ENCODE measurements at places on chromosomes 4 and X.

GRCh38 chr4:167041524-167041923 lies 192.8 kb downstream of the SPOCK3 start:
- DNase-seq: no peak

- DNase-seq: no peak
Observed at GRCh38 chrX:21638311-21638710, 19.8 kb downstream of the KLHL34 start.

DNA sequence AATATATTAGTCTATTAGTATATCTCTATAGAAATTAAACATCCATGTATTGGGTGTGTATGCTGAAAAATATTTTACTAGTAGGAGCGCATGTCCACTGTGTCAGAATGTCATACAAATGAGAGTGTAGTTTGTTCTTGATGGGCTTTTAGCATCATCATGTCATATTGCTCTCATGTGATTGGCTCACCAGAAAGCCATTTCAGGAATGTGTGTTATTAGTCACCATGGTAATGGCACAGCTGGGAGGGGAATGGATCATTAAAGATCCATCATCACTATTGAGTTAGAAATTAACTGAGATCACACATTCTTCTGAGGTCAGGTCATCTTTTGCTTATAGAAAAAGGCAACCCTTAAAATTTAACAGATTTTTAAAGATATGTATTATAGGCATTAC lies 77.3 kb downstream of the PHEX start:
- no peak for DNase-seq

DNA sequence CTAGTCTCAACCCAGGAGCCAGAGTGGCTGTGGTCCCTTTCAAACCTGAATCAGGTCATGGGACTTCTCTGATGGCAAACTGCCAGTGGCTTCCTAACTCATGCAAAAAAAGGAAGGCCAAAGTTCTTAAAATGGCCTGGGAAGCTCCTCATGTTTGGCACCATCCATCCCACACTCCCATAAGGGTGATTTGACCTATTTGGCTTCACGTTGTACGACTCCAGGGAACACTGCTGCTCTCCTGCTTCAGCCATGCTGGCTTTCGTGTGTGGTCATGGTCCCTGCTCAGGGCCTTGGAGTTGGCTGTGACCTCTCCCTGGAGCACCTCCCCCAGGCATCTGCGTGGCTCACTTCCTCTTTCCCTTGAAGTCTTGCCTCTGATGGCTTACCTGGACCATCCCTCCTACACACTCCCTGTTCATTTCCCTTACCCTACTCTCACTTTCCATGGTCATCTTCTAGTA lies 12.8 kb upstream of the TMSB4X start:
- DNase-seq: no peak

DNA sequence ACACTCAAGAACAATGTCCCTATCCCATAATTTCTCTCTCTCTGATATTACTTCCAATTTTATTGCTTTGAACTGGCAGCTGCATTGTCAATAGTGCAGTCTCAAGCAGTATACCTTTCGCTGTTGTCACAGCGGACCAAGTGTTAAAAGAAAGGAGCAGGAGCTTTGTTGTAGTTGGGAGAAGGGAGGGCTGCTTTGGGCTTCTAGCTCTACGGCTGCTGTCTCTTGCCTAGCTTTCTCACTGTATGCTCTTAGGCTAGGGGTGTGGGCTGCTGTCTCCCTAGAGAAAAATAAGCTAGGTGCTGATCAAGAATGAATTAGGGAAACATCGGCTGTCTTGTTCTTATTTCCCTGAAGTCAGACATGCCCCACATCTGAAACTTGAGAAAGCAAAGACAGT lies 52.5 kb downstream of the TRPC5OS start:
- no peak for DNase-seq

DNA sequence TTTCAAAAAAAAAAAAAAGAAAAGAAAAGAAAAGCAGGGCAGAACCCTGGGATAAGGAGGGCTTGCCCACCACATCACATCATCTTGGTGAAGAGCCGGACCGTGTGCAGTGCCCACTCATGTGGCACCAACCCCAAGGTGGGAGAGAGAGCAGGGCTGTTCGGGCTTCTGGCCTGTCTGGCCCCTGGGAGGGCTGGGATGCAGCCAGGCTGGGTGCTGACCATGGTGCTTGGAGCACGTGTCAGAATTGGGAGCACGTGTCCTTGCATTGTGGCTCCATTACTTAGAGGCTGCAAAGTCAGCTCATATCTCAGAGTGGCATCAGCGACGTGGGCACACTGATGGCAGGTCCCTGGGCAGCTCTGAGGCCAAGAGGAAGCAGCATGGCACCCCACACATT lies 100.9 kb upstream of the AFAP1 start:
- no peak for DNase-seq

- peak; percentile 75 for DNase-seq
Observed at GRCh38 chrX:10074241-10074941, 82.4 kb upstream of the CLCN4 start.

DNA sequence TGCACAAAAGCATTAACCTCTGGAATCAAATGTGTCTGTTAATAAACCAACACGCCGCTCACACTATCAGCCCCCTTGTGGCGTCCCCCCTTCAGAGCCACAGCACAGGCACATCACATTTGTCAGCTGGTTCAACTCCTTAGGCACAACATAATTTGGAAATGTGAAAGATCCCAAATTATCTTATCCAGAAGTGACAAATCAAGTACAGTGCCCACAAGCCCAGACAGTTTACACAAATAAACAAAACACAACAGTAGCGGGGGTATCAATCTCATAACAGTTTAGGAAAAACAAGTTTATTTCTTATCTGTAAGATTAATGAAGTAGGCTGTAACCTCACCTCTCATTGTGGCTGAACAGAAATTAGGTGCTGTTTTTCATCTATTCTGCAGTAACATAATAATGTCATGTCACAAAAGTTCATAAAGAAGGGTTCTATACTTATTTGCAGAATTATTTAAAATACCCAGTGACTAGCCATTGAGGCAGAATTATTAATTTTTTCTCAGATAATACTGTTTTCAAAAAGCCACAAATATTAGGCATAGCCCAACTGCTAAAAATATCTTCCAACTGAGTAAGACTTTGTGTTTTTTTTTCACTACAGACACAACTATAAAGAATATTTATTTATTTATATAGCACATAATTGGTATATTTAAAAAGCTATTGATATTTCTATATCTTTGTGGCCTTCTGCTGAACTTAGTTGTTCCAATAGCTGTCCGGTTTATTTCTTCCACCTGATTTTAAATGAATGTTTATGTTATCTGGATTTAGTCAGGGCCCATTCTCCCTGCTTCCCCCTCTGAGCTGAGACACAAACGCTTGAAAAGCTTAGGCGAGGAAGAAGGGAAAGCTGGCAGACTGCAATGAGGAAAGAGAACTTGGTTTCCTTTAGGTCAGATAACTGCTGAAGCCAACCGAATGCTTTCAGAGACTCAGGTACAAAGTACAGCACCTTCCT lies 214.7 kb downstream of the QDPR start:
- no peak for DNase-seq

DNA sequence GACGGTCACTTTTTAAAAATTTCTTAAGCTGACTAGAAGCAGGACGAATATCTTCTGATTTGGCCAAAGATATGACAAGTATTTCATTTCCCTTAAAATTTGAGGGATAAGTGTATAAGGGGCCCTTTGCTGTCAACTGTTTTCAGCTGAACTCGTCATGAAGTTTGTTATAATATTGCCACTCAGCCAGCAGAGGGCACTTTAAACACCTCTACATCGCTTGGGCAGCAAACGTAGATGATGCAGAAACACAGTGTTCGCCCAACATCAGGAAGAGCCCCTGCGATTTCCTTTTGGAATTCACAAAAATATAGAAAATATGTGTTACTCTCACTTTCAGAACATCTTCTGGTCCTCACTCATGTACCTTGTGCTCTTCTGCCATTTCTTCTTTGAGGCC lies 435.7 kb upstream of the FMR1 start:
- no peak for DNase-seq

DNA sequence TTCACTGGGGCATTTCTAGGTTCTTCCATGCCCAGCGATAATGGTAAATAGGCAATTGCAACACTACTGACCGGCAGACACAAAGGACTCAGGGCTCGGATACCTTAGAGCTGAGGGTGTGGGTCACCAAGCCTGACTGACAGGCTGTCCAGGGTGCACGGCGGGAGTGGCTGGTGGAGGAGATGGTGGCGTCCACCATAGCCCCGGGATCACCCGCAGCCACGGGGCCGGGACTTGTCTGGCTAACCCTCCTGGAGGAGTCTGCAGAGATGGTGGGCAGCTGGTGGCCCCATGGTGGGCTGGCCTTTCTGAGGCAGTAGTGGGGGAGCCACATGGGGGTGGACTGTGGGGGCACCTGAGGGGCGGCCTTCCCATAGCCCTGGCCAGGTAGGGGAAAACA lies 11.7 kb upstream of the ABLIM2 start:
- DNase-seq: no peak

GRCh38 chrX:16639966-16640365 lies 10.0 kb upstream of the S100G start:
- DNase-seq: no peak

- DNase-seq: no peak
Observed at GRCh38 chr4:98474408-98474844, 184.0 kb downstream of the TSPAN5 start.

- DNase-seq: no peak
Observed at GRCh38 chrX:14676431-14676830, 147.1 kb downstream of the GLRA2 start.

DNA sequence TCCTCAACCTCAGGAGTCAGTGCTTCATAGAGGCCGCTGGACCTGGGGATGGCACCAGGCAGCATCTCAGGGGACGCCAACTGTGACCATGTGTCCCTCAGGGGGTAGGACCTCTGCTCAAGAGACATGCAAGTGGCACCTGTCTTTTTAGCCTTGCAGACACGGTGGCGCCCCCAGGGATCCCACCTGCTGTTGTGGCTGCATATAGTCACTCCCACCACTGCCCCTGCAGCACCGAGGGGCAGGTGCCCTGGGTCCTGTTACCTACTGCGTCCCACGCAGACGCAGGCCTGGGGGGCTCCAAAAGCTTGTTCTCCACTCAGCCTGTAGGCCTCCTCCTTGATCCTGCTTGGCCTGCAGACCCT lies 2.5 kb downstream of the MYL5 start:
- DNase-seq: no peak

- no peak for DNase-seq
Observed at GRCh38 chr4:141348125-141348524, 127.4 kb downstream of the ZNF330 start.

DNA sequence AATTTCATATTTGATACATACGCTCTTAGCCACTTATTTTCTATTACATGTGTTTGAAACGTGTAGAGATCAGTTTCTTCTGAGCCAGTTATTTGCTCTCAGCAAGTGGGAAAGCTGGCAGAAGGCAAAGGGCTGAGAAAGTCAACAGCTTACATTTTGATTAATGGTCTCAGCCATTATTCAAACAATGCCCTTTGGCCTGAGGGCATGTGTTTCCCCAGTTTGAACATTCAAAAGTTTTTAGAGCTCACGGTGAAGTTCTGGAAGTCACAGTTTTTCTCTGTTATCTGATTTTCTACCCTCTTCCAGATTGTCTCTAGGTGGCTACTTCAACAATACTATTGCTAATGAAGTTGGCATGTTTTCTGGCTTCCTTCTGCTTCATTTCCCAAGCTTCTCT lies 591.8 kb upstream of the CPEB2 start:
- no peak for DNase-seq

- DNase-seq: no peak
Observed at GRCh38 chr4:175509320-175509719, 302.7 kb downstream of the GPM6A start.

- no peak for DNase-seq
Observed at GRCh38 chr4:119041951-119042560, 93.6 kb upstream of the MYOZ2 start.

GRCh38 chrX:55057675-55058249 lies 17.1 kb upstream of the PAGE2B start:
- no peak for DNase-seq

- DNase-seq: no peak
Observed at GRCh38 chr4:43778187-43778915, 670.3 kb downstream of the KCTD8 start.

GRCh38 chrX:135024526-135024925 lies 2.2 kb upstream of the RTL8B start:
- DNase-seq: no peak

GRCh38 chr4:185127021-185127925 lies 15.8 kb upstream of the SLC25A4 start:
- no peak for DNase-seq

DNA sequence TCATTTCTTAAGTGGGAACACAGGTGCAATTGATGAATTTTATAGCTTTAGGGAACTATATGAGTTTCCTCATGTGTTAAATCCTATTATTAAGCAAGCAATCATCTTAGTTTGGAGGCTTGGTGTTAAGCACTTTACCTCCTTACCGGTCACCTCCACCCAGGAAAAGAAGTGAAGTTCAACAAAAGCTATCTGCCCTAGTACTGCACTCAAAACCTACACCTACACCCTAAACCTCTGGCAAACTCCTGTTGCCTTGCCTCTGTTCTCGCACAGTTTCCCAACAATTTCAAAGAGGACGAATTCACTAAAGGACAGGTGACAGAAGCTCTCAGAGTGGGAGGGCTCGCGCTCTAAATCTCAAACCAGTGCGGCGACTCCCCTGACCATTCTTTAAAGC lies 85.7 kb upstream of the TENT5D start:
- no peak for DNase-seq

- no peak for DNase-seq
Observed at GRCh38 chrX:43693602-43694406, 37.7 kb downstream of the MAOA start.

GRCh38 chrX:40422021-40422420 lies 158.7 kb upstream of the ATP6AP2 start:
- no peak for DNase-seq

DNA sequence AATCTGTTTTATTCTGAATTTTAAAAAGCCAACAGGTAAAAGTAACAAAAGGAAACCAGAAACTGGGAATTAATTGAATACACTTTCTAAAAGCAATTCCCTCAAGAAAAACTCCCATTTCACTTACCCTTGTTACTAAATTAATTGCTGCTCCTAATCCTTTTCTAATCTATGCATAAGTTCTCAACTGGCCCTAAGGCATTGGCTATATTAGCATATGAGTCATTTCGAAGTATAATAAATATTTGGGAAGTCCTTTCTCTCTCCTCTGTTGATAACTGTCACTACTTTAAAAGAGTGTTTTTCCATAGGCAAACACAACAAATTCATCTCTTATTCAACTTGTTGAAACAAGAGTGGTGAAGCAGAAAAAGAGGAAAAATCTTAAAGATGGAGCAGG lies 486.5 kb upstream of the HTR2C start:
- no peak for DNase-seq

GRCh38 chr4:39259571-39260330 lies 77.4 kb downstream of the WDR19 start:
- no peak for DNase-seq

DNA sequence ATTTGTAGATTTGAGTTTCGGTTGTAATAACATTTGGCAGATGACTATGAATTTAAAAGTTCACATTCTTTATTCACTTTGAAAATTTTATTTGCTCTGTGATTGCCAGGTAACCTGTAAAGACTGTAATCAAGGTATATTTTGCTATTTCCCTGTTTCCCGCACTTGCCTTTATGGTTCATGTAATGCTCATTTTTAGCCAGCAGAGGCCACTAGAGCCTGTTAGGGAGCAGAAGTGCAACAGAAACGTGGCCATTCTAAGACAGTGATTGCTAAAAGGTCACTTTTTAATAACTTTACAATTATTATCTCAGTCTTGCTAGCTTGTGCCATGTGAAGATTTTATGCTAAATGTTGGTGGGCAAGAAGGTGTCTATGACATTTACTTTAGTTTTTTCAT lies 12.4 kb downstream of the YIPF6 start:
- DNase-seq: no peak

- no peak for DNase-seq
Observed at GRCh38 chrX:51024106-51024696, 113.7 kb downstream of the BMP15 start.

- DNase-seq: no peak
Observed at GRCh38 chr4:93828332-93828994, at the start of gene ATOH1. Gene ATOH1, plus strand, starts transcription at chr4:93828753. Its CDS starts 174 bp downstream, at chr4:93828927.
